ENCODE measurements at places on chromosomes 1 and 21.

- DNase-seq = peak; percentile 32
Measured at GRCh38 chr1:34113887-34114286, 51.1 kb downstream of the CSMD2 start.

DNA sequence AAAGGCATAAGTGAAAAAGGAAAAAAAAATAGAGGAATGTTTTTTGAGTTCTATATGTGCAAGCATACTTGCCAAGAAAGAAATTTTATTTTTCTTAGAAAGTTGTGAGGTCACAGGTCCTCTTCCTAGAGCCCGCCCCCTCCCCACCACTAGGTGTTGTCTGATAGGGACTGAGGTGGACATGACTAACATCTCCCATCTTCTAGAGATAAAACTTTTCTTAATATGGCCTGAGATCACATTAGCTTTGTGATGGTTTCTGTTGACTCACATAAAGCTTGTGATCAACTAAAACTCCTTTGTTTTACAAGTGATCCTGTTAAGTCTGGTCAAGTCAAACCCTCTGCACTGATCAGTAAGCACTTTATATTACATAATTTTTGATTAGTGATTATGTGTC lies 33.4 kb upstream of the CITED4 start:
- DNase-seq = no peak

DNA sequence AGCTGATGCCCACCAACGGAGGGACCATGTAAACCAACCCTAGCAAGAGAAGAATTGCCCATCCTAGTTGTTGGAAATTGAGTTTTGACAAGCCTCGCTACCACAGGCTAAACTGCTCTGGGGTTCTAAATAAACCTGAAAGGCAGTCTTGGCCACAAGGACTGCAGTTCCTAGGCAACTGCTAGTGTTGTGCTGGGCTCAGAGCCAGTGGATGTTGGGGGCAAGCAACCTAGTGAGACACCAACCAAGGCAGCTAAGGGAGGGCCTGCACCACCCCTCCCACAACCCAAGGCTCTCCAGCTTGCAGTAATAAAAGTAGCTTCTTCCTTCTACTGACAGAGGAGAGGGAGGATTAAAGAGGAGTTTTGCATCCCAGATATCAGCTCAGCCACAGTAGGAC lies 102.4 kb upstream of the PKN2 start:
- DNase-seq = no peak

- peak; percentile 54 for DNase-seq
Measured at GRCh38 chr1:236502972-236503639, 20.7 kb upstream of the LGALS8 start.

Data from fibroblast of the aortic adventitia (primary cell).